ENCODE measurements at places on chromosomes 4 and X.

DNA sequence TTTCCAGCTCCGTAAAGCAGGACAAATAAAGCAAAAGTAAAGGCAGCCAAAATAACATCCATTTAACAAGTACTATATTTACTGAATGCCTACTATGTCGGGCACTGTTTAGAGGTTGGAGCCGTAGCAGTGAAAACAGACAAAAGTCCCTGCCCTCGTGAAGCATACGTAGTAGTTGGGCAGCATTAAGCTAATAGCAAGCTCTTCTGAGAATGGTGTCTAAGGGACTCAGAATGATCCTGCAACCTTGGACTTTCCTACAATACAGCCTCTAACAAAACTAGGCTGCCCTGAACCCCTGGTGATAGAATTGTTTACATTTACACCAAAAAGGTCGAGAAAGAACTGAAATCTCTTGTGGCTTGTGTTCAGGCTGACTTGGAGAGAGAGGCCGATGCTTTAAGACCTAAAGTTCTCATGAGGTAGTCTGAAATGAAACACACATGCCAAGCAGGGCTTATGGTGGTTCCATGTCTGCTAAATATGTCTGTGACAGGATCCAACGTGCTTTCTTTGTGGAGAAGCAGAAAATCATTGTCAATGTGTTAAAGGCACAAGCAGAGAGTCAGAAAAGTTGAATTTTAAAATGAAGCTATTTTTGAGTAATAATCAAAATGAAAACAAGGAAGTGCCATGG lies 898 bp upstream of the PDGFC start:
- no peak for DNase-seq

DNA sequence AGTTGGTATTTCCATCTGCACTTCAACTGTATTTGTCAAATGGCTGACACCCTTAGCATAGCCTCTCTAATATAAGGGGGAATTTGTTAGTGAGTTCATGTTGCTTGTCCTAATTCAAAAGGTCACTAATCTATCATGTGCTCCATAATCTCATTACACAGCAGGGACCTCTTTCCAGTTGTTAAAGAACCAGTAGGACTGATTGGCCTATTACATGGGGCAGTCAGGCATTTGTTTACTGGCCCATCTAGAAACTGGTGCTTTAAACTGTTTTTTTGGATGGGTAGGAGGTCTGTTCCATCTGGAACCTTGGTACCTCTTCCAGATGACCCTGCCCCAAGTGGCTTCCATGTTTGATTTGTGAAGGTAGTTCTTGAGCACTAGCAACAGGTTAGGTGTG lies 11.4 kb downstream of the ANK2 start:
- no peak for DNase-seq

GRCh38 chrX:47231167-47231566 lies 1.6 kb upstream of the USP11 start:
- DNase-seq = no peak

- no peak for DNase-seq
Measured at GRCh38 chr4:118285931-118286330, 66.9 kb downstream of the PRSS12 start.

GRCh38 chr4:40856840-40857362 lies 107.1 kb downstream of the NSUN7 start:
- peak; percentile 28 for DNase-seq

DNA sequence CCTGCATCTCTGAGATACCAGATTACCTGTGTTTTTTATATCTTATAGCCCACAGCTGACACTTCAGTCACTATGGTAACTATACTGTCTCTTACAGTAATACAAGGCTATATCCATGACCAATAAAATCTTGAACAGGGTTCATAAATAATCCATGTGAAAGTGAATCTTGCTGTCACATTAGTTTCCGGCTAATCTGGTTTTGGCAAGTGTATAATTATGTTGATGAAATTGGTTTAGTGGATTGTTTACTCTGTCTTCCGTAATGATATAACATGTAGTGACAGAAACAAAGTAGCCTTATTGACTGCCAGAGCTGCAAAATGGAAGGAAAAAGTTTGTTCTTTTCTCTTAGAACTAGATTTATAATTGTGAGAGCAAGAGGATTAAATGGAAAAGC lies 686.6 kb upstream of the PABPC4L start:
- DNase-seq = no peak

DNA sequence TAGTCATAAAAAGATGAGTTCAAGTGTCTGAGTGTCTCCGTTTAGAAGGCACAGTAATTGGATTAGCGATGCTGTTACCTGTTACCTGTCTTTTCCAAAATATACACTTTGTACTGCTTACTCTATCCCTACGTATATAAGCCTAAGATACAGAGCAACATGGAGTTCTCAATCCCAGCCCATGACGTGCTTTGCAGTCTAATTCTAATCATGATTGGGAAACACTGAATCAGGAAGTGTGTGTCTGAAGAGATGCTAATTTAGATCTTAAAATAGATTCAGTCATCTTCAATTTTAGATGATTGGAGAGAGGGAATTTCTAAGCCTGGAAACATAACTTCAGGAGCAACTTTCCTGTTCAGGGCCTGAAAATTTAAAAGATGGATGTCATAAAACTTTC lies 115.1 kb downstream of the PCDH19 start:
- no peak for DNase-seq

GRCh38 chr4:98610926-98611676 lies 47.3 kb downstream of the TSPAN5 start:
- DNase-seq = no peak

DNA sequence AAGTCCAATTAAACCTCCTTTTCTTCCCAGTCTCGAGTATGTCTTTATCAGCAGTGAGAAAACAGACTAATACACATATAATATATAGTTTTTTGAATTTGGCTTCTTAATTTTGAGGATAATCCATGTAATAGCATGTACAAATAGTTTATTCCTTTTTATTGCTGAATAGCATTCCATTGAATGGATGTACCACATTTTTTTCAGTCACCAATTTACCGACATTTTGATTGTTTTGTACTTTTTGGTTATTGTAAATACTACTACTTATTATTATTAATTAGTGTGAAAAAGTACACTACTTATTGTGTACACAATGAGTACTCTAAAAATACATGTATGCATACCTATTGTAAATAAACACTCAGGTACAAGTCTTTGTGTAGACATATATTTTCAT lies 42.3 kb upstream of the ANXA10 start:
- no peak for DNase-seq

Measured in fibroblast of skin of left quadriceps (primary cell).